Suppressor macrophage treated with lipopolysaccharide for 4 hours (primary cell): ENCODE measurements at places on chromosomes 3 and 15.

- DNase-seq = no peak
Measured at GRCh38 chr3:158430448-158430847, 140.5 kb upstream of the MLF1 start.

DNA sequence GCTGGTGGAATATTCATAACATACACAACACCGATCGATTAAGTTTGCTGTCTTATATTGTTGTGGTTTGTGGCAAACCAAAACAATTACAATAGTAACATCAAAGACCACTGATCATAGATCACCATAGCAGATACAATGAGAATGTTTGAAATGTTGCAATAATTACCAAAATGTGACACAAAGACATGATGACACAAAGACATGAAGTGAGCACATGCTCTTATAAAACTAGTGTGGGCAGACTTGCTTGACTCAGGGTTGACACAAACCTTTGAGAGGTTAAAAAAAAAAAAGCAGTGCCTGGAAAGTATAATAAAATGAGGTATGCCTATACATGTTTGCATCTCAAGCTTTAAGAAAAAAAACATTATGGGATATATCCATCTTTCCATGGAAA, 130.3 kb downstream of the NR1I2 start:
- peak; percentile 68 for DNase-seq

- DNase-seq = no peak
Measured at GRCh38 chr3:49775538-49775937, 10.8 kb downstream of the IP6K1 start.

DNA sequence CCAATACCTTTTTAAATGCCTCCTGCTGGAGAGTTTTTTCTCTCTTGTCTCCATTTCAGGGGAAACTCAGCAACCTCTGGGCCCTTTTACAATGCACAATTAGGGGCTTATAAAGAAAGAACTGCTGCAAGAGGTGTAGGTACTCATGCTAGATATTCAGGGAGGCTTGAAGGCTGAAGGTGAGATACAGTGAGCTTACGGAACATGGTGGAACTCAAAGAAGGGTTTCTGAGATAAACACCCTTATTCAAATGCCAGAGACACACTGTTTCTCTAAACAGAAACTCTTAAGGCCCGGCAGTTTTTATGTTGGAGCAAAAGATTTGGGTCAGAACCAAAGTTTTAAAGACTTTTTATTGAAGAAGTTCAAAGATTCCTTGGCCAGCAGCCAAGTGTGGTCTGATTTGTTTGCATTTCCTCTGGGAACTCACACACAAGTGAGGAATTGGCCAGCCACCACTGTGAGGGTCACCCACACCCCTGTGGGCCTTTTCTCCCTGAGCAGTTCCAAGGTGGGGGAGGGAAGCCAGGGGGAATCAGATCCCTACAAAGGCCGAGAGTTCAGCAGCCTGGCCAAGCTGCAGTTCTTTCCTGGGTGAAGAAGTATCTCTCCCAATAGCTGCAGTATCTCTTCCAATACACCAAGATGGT, 47.8 kb downstream of the TNFAIP8L3 start:
- DNase-seq = no peak

DNA sequence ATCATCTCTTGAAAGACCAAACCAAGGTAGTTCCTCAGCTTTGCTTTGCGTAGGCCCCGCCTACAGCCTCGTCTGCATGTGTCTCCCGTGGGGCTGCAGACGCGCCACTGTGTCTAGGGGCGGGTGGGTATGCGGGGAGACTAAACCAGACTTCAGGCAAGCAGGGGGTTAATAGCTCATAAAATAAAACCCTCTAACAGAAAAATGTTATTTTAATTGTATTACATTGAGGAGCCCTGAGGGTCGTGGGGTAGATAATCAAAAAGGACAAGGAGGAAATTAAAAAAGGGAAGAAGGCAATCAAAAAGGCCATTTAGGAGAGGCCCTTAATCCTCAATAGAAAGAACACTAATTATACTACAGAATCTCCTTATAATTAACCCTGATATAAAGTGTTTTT, 247.6 kb upstream of the ICE2 start:
- no peak for DNase-seq

GRCh38 chr3:38630606-38631005, 18.9 kb downstream of the SCN5A start:
- no peak for DNase-seq

DNA sequence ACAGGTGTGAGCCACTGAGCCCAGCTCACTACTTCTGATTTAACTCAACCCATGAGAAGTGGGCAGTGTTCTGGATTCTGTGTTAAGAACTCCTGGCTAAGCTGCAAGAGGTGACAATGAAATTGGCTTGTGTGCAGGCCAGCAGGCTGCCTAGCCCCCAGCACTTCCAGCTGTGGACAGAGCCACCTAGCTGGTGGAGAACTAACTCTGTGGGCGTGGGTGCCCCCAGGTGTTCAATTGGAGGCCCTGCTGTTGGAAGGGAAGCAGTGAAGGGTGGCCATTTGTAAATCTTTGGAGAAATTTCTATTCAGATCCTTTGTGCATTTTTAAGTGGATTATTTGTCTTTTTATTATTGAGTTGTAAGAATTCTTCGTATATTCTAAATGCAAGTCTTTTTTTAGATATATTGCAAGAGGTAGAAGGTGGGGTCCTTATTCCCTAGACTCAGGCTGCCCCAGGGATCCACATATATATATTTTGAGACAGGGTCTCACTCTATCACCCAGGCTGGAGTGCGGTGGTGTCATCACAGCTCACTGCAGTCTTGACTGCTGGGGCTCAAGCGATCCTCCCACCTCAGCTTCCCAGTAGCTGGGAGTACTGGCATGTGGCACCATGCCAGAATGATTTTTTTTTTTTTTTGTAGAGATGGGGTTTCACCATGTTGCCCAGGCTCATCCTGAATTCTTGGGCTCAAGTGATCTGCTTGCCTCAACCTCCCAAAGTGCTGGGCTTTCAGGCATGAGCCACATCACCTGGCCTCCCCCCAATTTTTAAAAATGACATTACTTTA, 7.2 kb upstream of the SCAMP5 start:
- no peak for DNase-seq

- peak; percentile 66 for DNase-seq
Measured at GRCh38 chr15:63553388-63553791, 43.8 kb upstream of the FBXL22 start.

GRCh38 chr3:149977386-149977785, 6.7 kb upstream of the PFN2 start:
- no peak for DNase-seq

DNA sequence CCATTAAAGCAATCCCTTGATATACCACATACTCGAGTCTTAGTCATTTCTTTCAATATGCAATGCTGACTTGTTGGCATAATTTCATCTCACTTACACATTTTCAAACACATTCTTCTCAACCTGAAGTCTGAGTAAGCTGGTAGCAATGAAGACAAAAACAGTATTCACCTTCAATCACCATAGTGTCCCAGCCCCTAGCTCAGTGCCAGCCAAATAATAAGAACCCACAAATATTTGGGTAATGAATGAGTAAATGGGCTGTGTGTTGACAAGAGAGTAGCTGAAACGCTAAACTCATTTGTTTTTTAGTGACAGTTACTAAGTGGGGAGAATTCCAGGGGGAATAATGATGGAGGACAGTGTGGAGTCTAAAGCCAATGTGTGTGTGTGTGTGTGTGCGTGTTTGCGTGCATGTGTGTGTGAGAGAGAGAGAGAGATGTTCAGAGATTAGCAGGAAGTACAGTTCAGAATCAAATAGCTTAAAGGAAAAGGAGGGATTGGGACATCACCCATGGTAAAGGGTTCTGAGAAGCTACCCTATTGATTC, 165.7 kb downstream of the GAP43 start:
- DNase-seq = no peak

GRCh38 chr3:25547943-25548674, 116.6 kb downstream of the TOP2B start:
- DNase-seq = no peak

DNA sequence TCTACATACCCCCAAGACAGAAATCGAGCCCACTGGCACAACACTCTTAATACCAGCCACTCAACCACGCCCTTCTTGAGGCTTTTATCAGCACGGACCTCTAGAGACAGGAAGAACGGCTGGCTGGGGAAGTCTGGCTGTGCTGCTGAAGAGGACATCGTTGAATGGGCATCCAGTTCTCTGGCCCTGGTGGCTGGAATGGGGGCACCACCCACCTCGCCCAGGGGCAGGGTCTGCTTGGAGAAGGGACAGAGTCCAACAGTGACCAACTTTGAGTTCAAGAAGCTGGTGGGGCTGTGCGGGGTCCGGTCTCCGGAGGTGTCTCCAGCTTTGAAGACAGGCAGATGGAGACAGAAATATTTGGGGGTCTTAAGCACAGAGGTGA, 77.5 kb downstream of the ATP10A start:
- no peak for DNase-seq

- no peak for DNase-seq
Measured at GRCh38 chr3:284322-284721, 87.8 kb downstream of the CHL1 start.

GRCh38 chr3:158368271-158368670, 202.7 kb upstream of the MLF1 start:
- no peak for DNase-seq

DNA sequence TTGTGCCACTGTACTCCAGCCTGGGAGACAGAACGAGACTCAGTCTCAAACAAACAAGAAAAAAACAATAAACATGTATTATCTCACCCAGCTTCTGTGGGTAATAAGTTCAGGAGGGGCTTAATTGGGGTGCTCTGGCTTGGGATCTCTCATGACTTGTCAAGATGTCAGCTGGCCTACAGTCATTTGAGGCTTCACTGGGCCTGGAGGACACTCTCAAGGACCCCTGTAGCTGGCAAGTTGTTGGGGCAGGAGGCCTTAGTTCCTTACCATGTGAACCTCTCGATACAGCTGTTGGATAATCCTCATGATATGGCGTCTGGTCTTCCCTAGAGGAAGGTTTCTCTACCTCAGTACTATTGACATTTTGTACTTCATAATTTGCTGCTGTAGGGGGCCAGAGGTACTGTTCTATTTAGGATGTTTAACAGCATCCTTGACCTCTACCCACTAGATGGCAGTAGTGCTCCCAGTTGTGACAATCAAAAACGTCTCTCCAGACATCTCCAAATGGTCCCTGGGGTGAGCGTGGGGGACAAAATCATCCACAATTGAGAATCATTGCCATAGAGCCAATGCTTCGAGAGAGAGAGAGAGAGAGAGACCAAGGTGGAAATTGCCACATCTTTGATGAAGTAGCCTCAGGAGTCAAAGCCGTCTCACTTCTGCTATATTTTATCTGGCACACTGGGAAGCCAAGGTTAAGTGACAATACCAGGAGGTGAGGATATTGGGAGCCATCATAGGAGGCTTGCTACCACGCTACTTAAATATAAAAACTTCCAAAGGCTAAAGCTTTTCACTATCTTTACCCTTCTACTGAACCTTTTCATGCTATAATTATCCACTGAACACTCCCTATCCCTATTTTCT, 23.9 kb upstream of the SLTM start:
- DNase-seq = peak; percentile 79

DNA sequence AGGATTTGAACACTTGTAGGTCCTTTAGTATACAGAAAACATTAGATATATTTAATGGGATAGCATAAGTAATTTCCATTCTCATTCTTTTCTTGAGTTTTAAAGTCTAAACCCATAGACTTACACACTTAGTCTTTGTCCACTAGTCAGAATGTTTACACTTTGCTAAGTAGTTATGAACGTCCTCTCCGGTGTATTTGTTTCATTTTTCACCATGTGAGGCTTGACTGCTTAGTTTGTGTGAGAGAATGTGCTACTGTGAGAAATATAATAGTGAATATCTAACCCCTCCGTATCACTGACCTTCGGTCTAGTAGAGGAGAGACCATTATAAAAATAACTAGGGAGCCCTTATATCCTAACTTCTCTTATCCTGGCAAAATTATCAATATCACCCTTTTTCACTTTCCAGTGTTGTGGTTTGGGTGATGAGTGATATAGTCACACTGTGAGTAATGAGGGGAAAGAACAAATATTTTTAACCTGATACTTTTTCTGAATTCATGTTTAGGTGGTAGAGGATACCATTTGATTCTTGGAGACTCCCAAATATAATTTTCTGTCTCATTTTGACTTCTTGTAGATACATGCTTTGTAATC, 122.4 kb downstream of the UBE2E2 start:
- peak; percentile 39 for DNase-seq

DNA sequence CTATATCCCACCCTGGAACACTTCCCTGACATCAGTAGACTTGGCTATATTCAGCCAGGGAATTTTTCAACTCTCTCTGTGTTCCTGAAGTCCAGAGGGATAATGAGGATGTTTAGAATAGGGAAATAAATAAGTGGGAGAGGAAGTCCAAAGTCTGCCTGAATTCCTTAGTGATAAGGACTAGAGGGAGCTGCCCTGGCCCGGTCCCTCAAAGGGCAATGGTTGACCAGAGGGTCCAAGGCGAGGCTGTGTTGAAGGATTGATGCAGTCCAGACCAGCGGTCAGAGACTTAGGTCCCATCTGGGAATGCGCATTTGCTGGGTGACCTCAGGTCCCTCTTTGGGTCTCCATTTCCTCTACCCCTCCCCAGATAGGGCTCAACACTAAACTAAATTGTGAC, 7.9 kb downstream of the VIPR1 start:
- no peak for DNase-seq

DNA sequence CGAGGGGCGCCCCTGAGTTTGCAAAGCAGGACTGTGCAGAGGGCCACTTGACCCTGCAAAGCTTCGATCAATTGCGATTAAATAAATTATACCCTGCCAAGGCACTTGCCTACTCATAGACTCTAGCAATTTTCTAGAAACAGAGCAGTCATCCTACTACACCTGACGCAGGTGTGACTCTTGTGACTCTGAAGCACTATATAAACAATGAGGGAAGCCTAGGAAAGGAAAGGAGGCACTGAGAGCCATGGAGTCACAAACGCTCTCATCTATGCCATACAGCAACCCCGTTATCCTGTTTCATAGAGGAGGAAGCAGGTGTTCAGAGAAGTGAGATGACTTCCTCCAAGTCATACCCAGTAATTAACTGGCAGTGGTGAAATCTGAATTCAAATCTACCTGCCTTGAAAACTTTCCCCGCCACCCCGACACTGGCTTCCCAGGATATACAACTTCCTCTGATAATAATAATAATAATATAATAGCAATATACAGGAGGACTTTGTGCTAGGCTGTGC, 14.4 kb downstream of the ARHGEF3 start:
- no peak for DNase-seq

GRCh38 chr3:58411036-58411435, 22.6 kb downstream of the PDHB start:
- DNase-seq = no peak
